ENCODE measurements at places on chromosomes 2 and 18.

GRCh38 chr18:79195716-79196683 lies 126.8 kb downstream of the ATP9B start:
- DNase-seq: no peak

DNA sequence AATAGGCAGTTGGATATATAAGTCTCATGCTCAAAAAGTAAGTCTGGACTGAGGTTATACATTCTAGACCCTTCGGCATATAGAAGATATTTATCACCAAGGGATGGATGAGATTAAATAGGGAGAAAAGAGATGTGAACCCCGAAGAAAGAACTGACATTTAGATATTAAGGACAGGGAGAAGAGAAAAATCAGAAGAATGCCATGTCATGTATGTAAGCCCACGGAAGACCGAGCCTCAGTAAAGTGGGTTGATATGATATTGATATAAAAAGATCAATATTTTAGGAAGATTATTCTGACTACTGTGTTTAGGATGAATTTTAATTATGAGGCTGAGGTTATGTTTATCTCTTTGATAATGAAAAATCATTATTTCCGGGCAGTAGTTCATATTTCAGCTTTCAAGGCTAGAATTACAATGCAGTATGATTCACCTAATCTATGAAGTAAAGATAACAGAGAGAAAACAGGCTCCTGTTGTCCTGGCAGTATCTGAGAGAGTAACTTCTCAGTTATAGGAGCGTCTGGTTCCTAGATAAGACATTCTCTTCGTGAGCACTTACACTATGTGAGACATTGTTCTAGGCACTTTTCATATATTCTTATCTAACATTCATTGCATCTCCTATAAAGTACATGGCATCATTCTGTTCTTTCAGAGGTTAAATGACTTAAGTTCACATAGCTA lies 83.0 kb downstream of the UBR3 start:
- DNase-seq: no peak

GRCh38 chr18:77113361-77114151 lies 19.0 kb downstream of the MBP start:
- no peak for DNase-seq

DNA sequence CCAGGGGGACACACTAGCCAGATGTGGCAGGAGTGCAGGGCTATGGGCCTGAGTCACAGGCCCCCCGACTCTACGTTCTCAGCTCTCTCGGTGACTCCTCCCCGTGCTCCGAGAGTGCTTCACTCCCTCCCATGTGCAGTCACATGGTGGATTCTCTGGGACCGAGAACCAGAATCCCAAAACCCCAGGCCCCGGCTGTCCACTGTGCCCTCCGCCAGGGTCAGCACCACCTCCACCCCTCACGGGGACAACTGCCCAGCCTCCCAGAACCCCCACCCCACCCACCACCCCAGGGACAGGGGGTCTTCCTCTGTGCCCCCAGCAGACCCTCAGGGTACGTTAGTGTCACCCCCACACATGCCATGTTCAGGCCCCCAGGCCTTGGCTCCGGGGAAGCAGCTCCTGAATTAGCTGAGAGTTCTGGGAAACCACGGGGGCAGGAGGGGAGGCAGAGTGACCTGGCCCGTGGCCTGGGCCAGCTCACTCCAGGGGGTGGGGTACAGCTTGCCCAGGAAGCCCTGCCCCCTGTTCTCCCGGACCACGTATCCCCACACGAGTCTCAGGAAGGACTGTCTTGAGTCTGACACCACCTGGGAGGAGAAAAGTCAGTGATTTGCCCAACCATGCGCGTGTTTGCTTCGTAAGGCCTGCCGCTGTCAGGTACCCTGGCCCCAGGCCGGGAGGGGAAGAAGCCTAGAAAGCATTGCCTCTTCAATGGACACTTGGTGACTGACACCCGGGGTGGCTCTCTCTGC lies 4.4 kb downstream of the RAMP1 start:
- no peak for DNase-seq

DNA sequence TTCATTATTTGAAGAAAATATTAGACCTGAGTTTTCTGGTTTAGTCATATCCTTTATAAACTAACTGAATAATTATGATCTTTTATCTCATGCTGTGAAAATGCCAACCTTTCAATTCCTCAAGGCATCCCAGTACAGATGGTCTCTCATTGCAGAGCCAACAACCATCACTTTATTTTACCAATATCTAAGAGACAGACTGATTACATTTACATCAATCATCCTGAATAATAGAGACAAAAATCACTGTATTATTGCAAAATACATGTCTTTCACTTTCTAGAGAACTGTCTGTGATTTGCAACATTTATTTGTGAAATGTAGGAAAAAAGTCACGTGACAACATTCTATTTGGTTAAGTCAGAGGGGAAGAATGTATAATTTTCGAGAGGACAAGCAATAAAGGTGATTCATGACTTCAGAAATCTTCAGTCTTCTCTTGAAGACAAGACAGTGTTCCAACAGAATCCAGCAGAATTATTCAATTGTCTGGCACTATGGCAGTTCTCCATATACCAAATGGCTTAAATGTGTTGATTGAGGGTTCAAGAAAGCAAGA lies 503.6 kb upstream of the SYT4 start:
- no peak for DNase-seq

DNA sequence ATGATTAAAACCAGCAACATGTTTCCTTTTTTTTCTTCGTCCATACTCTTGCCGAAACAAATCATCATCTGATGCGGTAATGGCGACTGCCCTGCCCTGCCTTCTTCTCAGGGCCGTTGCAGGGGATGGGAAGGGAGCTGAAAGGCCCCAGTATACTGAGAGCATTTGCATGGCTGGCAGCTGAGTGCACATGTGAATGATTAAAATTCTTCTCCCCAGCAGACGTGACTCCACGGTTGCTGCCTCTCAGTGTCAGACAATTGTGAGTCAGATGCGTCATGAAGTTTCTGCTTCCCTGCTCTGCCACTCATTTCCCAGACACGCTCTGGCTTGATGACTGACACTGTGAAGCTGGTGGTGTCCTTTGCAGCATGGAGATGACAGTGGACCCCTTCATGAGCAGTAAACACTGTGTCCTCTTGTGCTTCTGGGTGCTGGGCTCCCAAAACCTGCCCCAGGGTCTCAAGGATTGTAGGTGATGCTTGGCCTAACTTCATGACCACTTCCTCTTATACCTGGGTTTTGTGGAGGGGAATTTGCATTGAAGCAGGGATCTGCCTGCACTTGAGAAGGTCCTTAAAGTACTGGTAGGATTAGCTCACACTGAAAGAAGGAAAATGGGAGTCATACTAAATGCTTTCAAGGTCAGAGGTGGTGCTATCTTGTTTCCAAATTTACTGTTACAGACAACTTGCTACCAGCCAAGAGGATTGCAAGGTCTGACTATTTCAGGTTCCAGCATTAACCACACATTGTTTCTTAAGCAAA lies 222.5 kb upstream of the COPS8 start:
- DNase-seq: no peak

DNA sequence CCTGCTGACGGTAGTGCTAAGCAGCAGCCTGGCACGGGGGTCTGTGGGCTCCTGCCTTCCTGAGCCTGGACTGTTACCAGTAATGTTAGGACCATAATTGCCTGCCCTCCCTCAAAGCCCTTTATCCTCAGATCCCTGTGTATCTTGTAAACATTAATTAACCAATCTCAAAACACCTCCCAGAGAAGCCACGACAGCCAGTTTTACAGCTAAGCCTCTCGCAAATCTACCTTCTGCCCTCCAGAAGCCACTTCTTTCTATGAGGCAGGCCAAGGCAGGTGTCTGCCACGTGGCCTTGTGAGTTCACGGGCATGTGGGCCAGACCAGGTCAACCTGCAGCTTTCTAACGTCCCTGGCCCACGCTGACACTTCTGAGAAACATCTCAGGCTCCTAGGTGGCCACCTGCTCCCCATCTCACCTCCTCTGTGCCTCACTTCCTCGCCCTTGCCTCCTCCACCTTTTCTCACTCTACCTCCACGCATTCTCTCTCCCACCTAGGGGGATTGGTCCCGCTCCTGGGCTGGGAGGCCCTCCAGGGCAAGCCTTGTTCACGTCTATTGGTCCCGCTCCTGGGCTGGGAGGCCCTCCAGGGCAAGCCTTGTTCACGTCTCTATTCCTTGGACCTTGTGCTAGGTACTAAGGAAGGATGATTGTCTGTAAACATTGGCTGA lies 64.3 kb downstream of the EDAR start:
- DNase-seq: no peak

GRCh38 chr2:238004077-238004830 lies 37.4 kb downstream of the UBE2F start:
- no peak for DNase-seq

DNA sequence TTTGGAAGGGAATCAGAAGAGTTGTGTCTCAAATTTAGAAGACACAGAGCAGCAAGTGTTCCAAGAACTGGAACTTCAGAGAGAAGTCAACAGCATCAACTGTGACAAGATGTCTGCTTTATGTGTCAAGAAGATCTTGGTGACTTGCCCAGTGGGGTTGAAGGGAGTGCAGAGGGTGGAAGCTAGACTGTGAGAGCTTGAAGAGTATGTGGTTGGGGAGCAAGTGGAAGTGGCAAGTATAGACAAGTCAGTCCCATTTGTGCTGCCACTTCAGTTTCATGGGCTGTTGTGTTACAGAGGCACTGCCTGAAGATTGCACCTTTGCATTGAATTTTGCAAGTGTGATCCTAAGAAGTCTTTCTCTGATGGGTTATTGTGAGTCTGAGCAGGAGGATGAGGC lies 68.7 kb upstream of the MC2R start:
- no peak for DNase-seq

GRCh38 chr18:66603941-66604627 lies at the start of gene CDH19:
CDH19 (minus strand) TSS chr18:66604090; CDS start chr18:66572204, 31,886 bp downstream.
- no peak for DNase-seq

GRCh38 chr2:64367444-64368232 lies 86.3 kb upstream of the LGALSL start:
- DNase-seq: no peak

GRCh38 chr2:129805899-129806298 lies 173.6 kb upstream of the RAB6C start:
- no peak for DNase-seq

- no peak for DNase-seq
Observed at GRCh38 chr18:46424898-46425297, 232.1 kb downstream of the LOXHD1 start.

DNA sequence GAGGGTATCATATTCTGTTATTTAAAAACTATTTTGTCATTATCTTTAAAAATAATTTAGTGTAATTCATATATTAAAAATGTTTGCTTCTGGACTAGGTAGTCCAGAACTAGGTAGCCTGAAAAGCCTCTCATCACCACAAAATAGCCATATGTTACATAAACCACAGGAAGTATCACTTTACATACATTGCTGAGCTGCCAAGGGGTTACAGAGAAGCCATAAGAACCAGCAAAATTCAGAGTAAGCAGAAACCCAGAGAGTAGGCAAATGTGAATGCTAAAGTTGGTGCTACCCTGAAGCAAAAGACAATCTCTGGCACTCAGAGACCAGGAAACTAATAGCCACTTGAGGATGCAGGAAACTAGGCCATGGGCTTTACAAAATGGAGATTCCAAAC lies 60.9 kb downstream of the LOXHD1 start:
- no peak for DNase-seq
